Pancreas (tissue), 10 donors: ENCODE measurements at places on chromosomes 12 and 14. TPM values are rescaled to one million over a fixed set of nuclear protein-coding genes. Genes with fewer than 3 reads are reported as not detected.

- no peak for DNase-seq
These were observed 21.3 kb upstream of the SUPT16H start for GRCh38 chr14:21405097-21405496.

- no peak for DNase-seq
These were observed 17.8 kb downstream of the SPTB start for GRCh38 chr14:64861916-64862315.

- DNase-seq: no peak
These were observed 13.1 kb downstream of the CFAP54 start for GRCh38 chr12:96502477-96502876.

DNA sequence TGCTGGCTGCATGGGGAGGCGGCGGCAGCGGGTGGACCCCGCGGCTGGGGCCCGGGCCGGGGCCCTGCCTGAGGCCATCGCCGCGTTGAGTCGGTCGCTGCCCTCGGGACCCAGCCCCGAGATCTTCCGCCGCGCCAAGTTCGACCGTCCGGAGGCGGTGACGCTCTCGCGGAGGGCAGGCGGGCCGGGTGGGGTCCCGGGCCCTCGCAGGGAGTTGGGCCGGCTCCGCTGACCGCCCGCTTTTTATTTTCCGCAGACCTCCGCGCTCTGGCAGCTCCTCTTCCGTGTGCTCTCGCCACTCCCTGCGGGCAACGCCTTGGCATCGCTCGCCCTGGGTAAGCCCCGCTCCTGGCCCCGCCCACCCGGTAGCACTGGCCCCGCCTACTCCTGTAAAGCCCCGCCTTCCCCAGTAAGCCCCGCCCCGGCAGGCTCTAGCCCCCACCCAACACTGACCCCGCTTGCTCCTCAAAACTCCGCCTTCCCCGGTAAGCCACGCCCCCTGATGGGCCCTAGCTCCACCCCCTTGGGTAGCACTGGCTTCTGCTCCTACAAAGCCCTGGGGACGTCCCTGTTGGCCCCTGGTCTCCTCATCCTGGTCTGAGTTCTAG, 424 bp downstream of the TEDC1 start:
- peak; percentile 53 for DNase-seq

DNA sequence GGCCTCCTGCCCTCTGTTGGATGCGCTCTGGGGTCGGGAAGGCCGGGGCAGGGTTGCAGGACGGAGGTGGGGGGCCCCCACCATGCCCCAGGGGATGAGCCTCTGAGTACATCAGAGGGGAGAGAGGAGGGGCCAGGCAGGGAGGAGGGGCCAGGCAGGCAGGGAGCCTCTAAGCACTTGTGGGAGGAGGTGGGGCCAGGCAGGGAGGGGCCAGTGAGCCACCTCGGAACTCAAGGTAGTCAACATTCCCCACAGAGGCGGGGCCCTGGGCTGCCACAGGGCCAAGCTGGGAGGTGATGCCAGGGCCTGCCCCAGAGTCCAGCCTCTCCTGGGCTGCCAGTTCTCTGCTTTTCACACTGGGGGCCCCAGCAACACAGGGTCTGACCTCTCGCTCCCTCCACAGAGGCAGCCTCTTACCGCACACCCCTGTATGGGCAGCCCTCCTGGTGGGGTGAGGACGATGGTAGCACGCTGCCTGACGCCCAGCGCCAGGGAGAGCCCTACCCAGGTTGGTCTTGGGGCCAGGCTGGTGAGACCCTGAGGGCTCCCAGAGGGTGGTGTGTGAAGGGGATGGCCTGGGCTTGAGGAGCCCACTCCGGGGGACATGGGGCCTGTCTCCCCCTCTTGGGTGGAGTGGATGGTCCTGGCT, 17.4 kb downstream of the CEP170B start:
- DNase-seq: peak; percentile 64

DNA sequence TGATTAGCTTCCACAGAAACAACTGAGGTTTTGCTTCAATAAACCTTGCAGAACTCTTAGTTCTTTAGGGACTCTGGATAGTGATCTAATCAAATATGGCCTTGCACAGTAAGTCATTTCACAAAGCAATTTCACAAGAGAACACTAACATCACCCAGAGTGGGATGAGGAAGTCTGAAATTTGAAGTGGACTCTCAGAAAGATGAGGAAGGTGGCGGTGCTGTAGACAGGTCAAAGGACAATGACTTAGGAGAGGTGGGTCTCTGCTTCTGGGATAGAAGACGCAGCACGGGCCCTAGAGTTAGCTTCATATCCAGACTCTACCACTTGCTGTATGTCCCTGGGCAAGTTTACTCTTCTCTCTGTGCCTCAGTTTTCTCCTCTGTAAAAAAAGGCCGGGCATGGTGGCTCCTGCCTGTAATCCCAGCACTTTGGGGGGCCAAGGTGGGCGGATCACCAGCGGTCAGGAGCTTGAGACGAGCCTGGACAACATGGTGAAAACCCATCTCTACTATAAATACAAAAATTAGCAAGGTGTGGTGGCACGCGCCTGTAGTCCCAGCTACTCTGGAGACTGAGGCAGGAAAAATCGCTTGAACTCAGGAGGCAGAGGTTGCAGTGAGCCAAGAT, 18.9 kb downstream of the FOS start:
- DNase-seq: no peak

DNA sequence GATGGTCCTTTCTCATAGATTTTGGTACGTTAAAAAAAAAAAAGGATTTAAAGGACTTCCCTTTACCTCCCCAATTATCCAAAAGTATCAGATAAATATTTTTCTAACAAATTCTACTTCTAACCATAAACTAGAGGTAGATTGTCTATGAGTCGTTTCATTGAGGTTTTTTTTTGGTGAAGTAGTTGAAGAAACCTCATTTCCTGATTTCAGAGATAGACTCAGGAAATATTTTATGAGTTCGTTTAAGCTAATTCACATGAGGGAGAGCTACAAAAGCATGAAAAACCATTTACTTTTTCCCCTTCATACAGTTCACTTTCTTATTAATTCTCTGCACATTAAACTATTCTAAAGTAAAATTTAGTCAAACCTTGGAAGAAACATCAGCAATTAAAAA, 112.5 kb downstream of the RALGAPA1 start:
- no peak for DNase-seq

- no peak for DNase-seq
These were observed 930.5 kb upstream of the NOVA1 start for GRCh38 chr14:27528328-27528727.

DNA sequence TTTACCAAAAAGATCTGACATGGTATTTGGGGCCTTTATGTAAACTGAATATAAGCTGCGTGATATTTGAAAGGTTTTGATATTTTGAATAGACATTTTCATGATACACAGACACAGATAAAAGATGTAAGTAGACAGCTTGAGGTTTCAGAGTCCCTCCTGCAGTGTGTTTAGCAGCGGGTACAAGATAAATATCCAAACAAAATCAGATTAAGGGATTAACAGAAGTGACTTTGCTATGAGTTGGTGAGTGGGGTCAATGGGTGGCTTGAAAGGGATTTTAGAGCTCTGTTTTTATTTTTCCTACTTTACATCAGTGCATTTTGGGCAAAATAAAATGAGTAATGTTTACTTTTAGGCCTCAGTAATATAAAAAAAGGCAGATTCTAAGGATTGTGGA, 84.1 kb downstream of the IGF1 start:
- no peak for DNase-seq

- DNase-seq: no peak
These were observed 156.7 kb downstream of the TMEM121 start for GRCh38 chr14:105682956-105683570.

DNA sequence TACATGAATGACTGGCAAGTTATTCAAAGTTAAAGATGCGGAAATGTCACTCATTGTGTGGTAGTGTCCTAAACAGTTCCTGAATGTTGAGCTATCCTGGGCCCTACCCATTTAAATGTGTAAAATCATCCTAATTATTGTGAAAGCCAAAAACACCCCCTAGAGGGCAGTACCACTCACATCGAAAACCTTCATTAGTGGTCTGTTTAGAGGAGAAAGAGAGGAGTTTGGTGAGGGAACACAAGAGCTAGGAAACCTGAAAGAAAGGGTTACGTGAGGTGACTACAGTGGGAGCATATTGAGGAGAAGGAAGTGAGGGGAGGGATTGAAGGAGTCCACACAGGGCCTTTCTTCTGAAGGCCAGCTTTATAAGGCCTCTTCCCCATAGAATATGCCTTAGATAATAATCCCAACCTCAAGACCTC, 2.5 kb upstream of the TEP1 start:
- no peak for DNase-seq

- DNase-seq: no peak
These were observed 105.8 kb downstream of the RERG start for GRCh38 chr12:15115434-15115833.

DNA sequence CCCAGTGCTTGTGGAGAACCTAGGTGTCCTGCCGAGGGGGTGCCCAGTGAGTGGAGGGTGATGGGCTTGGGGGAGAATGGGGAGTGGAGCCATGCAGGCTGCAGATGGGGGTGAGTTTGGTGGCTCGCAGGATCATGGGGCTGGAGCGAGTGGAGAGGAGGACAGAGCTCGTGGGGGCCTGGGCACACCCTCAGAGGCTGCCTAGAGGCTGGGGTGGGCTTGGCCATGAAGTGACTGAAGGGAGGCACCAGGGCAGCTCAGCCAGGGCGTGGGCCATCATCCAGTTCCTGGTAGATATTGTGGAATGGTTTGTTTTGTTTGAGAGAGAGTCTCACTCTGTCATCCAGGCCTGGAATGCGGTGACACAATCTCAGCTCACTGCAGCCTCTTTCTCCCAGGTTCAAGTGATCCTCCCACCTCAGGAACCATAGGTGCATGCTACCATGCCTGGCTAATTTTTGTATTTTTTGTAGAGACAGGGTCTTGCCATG, 43.4 kb upstream of the AMN start:
- DNase-seq: no peak

- no peak for DNase-seq
These were observed 92.4 kb upstream of the TMEM260 start for GRCh38 chr14:56487090-56487667.

DNA sequence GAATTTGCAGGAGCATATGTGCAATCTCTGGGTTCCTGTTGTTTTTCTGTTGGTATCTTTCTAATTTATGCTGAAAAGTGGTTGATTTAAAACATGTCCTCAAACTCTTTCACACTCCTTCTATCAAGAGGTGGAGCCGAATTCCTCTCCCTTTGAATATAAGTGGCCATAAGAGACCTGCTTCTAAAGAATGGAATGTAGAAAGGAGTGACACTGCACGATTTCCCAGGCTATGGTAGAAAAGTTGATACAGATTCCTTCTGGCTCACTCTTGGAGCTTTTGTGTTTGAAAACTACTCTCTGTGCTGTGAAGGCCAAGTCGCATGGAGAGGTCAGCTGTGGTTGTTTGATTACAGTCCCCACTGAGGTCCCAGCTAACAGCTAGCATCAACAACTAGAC, 613.2 kb downstream of the ETNK1 start:
- DNase-seq: no peak

DNA sequence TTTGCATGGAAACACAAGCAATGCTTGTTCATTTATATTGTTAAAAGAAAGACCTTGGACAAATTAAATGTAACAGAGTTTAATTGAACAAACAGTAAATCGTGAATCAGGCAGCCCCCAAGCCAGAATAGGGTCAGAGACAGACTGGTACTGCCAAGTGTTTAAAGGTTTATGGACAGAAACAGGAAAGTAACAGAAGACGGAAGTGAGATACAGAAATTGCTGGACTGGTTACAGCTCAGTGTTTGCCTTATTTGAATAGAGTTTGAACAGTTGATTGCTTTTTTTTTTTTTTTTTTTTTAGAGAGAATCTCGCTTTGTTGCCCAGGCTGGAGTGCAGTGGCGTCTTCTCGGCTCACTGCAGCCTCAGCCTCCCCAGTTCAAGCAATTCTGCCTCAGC, 50.3 kb downstream of the DAO start:
- DNase-seq: no peak

GRCh38 chr14:68182492-68182891, 362.9 kb downstream of the RAD51B start:
- DNase-seq: no peak

DNA sequence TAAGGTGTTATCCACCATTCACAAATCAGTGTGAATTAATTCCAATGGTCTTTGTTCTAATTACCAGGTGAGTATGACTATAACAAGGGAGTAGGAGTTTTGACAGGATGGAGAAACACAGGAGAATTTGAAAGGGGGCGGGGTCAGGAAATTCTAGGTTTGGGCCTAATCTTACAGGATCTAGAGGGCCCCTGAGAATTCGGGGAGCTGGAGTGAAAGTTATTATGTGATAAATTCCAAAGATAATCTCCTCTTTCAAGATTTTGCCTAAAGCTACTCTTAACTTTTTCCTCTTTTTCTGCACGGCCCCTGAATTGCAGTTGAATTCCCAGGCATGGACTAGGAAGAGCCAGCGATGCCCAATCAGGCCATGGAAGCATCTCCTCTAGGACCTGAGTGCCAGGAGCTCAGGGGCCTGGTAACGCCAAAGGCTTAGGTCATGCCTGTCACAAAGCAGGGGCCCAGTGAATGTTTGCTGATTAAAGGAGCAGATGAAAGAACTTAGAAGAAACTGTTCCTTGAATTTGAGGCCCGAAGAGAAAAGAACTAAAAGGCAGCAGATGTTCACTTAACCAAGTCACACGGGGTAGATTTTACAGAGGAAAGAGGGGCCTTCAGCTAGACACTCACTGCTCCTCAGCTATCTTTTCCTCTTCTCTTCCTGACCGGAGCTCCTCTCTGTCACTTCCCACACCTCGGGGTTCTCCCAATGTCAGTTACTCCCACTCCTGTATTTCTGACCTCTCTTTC, 195.5 kb downstream of the PPM1H start:
- no peak for DNase-seq

DNA sequence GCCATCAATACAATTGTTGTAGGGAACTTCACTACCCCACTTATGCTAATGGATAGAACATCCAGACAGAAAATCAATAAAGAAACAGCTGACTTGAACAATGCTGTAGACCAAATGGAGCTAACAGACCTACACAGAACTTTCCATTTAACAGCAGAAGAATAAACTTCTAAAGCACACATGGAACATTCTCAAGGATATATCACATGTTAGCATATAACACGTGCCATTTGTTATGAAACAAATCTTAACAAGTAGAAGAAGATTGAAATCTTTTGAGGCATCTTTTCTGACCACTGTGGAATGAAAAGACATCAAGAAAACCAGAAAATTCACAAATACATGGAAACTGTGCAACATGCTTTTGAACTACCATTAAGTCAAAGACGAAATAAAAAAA, 62.5 kb upstream of the RNU6-8 start:
- DNase-seq: no peak

- no peak for DNase-seq
These were observed 513 bp downstream of the CCNK start for GRCh38 chr14:99481745-99482099.

RFX4 gene
- 0.24 TPM for total RNA-seq

COL2A1 gene
- not detected for total RNA-seq

ARID2 gene
- total RNA-seq: 11.0 TPM

ANO2 gene
- total RNA-seq: 0.93 TPM

INHBC gene
- 0.09 TPM for total RNA-seq

ASB2 gene
- 0.13 TPM for total RNA-seq

SLC7A7 gene
- total RNA-seq: 5.5 TPM

RDH11 gene
- total RNA-seq: 14.0 TPM

C12orf54 gene
- total RNA-seq: not detected
